ENCODE measurements at places on chromosomes 7 and 10.

GRCh38 chr10:71569775-71570588 is 149.6 kb downstream of the C10orf105 start:
- DNase-seq = peak; percentile 28

DNA sequence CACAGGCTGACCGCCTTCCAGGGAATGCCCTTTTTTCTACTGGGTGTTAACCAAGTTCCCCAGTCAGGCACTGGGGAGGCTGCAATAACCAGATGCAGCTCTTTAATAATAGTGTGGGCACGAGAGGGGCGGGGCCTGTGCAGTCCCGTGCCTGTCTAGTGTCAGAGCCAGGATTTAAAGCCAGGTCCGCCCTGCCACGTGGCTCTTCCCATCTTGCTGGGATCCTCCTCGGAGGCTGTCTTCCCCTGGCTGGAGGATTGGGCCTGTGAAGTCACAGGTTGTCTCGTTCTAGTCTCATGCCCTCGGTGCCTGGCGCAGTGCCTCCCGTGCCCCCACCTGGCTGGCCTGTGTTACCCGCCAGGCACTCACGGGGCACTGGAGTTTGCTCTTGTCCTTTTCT is 25.2 kb downstream of the TMEM120A start:
- DNase-seq = no peak

DNA sequence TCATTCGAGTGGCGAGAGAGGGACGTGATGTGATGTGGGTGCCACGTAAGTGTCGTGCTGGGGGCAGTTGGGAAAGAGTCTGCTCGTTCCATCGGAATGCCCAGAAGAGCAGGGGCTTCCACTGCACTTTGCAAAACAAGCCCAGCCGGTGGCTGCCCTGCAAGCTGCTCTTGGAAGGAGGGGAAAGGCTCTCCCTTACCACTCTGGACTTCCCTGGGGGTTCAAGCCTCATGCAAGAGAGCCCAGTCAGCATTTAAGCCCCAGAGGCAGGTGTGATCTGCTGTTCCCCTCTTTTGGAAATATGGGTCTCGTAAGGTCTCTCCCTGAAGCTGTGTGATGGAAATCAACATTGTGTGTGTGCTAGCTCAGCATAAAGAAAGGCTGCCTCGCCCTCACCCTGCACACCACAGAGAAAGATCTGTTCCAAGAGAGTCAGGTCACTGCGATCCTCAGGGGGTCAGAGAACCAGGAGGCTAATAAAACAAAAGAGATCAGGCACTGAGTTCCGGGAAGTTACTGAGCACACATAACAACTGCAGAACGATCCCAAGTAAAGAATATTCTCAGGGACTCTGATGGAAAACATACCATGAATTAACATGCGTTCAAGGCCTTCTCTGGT is 212.5 kb downstream of the ADAM12 start:
- DNase-seq = no peak

DNA sequence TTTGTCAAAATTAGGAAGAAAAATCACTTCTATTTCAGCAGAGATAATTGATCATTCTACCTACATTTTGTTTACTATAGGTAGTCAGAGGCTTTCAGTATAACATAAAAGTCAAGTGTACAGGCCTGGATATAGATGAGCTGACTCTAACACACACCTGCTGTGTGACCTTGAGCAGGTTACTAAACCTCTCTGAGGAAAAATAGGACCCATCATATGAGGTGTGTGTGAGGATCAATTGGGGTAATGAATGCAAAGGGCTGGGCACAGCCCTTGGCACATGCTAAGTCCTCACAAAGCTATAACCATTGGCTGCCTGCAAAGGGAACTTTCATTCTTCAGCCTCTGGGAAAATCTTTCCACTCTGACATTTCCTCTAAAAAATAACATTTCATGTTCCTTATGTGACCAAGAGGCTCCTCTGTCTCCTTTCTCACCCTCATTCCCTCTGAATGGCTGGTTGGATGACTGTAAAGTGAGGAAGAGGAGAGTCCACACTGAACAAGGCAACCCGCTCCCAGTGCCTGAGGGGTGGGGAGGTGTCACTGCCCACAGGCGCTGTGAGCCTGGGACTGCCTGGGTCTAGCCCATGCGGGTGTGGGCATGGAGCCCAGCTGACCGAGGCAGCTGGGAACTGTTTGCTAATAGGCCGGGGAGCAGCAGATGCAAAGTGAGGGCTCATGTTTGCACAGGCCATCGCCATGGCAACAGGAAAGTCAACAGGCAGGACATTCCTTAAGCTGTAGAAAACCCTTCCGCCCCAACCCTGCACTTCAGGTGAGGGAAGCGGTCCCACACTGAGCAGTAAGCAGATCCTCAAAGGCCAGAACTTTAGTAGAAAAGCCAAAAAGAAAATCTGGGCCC is 36.8 kb downstream of the MYOF start:
- DNase-seq = peak; percentile 84

- no peak for DNase-seq
These were observed 356.2 kb upstream of the NFE2L3 start for GRCh38 chr7:25795824-25796235.

GRCh38 chr7:37194943-37195342 is 253.7 kb downstream of the ELMO1 start:
- DNase-seq = no peak

DNA sequence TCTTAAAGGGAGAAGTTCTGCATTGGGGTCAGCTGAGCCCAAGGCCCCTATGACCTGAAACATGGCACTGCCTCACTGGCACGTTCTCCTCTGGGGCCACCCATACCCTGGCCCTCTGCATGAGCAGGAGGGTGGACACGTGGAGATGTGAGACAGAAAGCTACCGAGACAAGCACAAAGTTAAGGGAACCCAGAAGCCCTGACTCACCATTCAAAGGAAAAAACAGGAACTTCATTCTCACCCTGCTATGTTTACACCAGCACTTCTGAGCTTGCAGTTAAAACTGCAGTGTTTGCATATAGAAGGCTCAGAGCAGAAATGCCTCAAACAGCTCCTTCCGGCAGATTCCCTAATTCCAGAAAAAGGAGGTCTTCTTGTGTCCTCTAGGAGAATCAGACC is 41.7 kb downstream of the DENND11 start:
- DNase-seq = no peak

DNA sequence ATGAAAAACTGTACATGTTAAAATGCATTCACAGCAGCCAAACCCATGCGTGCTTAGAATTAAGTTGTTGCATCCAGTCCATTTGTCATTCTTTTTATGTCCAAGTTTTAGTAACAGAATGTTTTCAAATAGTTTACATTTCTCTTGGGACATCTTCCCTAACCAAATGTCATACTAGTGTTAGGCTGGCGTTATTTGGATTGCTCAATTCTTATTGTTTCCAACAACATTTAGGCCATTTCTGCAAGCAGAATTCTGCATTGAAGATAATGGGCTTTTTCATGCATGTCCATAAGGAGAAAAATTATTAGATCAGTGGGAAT is 203.0 kb downstream of the HIBADH start:
- no peak for DNase-seq

DNA sequence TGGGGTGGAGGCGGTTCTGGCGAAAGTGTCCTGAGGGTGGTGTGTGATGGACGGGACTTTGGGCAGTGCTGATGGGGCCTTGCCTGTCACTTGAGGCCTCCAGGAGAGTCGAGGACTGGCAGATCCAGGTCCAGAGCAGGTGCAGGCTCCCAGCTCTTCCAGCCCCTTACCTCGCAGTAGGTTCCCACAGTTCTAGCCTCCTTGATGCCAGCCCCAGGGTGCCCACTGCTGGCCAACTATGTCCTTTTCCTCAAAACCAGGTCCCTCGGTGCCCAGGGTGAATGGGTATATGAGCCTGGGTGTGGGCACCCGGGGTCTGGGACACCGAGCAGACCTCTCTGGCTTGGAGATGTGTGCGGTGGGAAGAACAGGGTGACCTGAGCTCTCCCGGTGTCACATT is 8.3 kb downstream of the FAM20C start:
- DNase-seq = no peak

GRCh38 chr10:5895804-5896203 is 5.8 kb downstream of the FBH1 start:
- no peak for DNase-seq

- DNase-seq = peak; percentile 91
These were observed 490.0 kb upstream of the LRRN3 start for GRCh38 chr7:110600956-110601355.

GRCh38 chr7:37212051-37212450 is 236.6 kb downstream of the ELMO1 start:
- no peak for DNase-seq

- no peak for DNase-seq
These were observed 166.3 kb upstream of the AHR start for GRCh38 chr7:17131983-17132655.

- no peak for DNase-seq
These were observed 129.5 kb downstream of the KLF6 start for GRCh38 chr10:3655528-3655927.

Data from NCI-H1417 (cell line).